Left lung (tissue), 14 donors: ENCODE measurements at places on chromosomes 7 and 10. TPM values are rescaled to one million over a fixed set of nuclear protein-coding genes. Genes with fewer than 3 reads are reported as not detected.

The ADCY1 gene
- 2.5 TPM for polyA plus RNA-seq

The ANKMY2 gene
- 40.7 TPM for polyA plus RNA-seq

The ARHGAP12 gene
- 35.6 TPM for polyA plus RNA-seq

The TMEM248 gene
- polyA plus RNA-seq: 78.4 TPM

The LBX1 gene
- 0.75 TPM for polyA plus RNA-seq

The GAD2 gene
- not detected for polyA plus RNA-seq

The PHF14 gene
- 85.9 TPM for polyA plus RNA-seq

The CNTNAP2 gene
- polyA plus RNA-seq: 35.4 TPM

The VKORC1L1 gene
- polyA plus RNA-seq: 39.5 TPM

The POLR1F gene
- 21.3 TPM for polyA plus RNA-seq

The TAS2R5 gene
- 10.2 TPM for polyA plus RNA-seq

The HOXA1 gene
- 2.0 TPM for polyA plus RNA-seq
